Aorta (tissue), 5 donors: ENCODE measurements at places on chromosomes 16 and 17. TPM values are rescaled to one million over a fixed set of nuclear protein-coding genes. Genes with fewer than 3 reads are reported as not detected.

DNA sequence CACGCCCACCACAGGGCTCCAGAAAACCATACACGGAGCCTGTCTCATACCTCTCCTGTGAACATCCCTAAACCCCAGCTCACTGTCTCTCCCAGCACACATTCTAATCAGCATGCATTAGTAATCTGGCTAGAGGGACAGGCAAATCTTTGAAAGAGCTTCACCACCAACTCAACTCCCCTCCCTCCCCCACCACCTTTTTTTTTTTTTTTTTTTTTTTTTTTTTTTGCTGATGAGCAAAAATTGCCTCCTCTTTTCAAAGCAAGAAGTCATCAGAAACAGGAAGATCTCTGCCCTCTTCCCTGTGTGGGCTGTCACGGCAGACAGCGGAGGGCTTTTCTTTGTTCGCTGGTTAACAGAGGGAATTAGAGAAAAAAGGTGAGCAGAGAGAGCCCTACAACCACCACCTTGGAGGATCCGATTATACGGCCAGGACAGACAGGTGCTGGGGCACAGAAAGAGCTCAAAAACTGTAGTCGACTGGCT, 19.9 kb downstream of the GAS7 start:
- no peak overlapping the region for H3K27ac ChIP-seq
- H3K4me1 ChIP-seq: no peaks in the 10 kb centered on the region
- DNase-seq: no peak
- H3K36me3 ChIP-seq: no peaks in the 10 kb centered on the region
- H3K27me3 ChIP-seq: peaks cover 3% of the 10 kb centered on the region

Gene FADS6
- not detected for total RNA-seq

Gene HOXB9
- 0.39 TPM for total RNA-seq

- no peaks in the 10 kb centered on the region for H3K36me3 ChIP-seq
- H3K4me1 ChIP-seq: no peaks in the 10 kb centered on the region
- H3K27ac ChIP-seq: no peak overlapping the region
- DNase-seq: no peak
Observed at GRCh38 chr17:13572581-13572980, 29.1 kb downstream of the HS3ST3A1 start.

Gene CCL16
- 1.1 TPM for total RNA-seq

GRCh38 chr16:73610160-73610559, 562.2 kb upstream of the ZFHX3 start:
- no peak overlapping the region for H3K4me3 ChIP-seq
- H3K36me3 ChIP-seq: no peaks in the 10 kb centered on the region
- no peaks in the 10 kb centered on the region for H3K4me1 ChIP-seq
- H3K27me3 ChIP-seq: no peaks in the 10 kb centered on the region

DNA sequence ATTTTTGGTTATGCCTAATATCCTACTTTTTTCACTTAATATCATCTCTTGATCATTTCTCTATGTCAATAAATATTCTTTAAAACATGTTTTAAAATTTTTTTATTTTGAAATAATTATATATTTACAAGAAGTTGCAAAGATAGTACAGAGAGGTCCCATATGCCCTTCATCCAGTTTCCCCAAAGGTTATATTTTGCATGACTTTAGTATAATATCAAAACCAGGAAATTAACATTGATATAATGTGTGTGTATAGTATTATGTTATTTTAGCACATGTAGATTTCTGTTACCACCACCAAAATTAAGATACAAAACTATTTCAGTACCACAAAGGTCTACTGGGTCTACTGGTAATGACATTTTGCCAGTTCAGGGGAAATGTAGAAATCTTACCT, 60.7 kb downstream of the EFCAB5 start:
- H3K27me3 ChIP-seq: no peaks in the 10 kb centered on the region
- H3K4me1 ChIP-seq: no peaks in the 10 kb centered on the region
- H3K4me3 ChIP-seq: no peak overlapping the region
- H3K27ac ChIP-seq: no peak overlapping the region
- DNase-seq: no peak
